ENCODE measurements at places on chromosomes 4 and X.

- DNase-seq = no peak
- H3K36me3 ChIP-seq = no peaks in the 10 kb centered on the region
- H3K4me1 ChIP-seq = no peaks in the 10 kb centered on the region
- no peak overlapping the region for H3K4me3 ChIP-seq
- no peaks in the 10 kb centered on the region for H3K27me3 ChIP-seq
Measured at GRCh38 chr4:73821325-73821724, 15.2 kb upstream of the CXCL6 start.

DNA sequence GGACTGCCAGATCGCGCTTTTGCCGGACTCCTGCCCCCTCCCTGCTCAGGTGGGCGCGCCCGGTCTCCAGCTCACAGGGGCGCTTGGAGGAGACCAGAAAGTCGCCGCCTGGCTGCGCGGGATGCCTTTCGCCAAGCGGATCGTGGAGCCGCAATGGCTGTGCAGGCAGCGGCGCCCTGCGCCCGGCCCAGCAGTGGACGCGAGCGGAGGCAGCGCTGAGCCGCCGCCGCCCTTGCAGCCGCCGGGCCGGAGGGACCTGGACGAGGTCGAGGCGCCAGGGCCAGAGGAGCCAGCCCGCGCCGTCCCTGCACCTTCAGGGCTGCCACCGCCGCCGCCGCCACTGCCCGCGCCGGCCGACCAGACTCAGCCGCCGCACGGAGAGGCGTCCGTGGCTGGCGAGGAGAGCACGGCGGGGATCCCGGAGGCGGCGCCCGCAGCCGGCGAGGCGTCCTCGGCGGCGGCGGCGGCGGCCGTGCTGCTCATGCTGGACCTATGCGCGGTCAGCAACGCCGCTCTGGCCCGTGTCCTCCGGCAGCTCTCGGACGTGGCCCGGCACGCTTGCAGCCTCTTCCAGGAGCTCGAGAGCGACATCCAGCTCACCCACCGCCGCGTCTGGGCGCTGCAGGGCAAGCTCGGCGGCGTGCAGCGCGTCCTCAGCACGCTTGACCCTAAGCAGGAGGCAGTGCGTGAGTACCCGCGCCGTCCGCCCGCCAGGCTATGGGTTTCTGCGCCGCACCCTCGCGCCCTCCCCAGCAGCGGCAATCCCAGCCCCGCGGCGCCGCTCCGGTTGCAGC, 834 bp downstream of the NHS start:
- no peaks in the 10 kb centered on the region for H3K4me1 ChIP-seq
- H3K27me3 ChIP-seq = peaks cover 10% of the 10 kb centered on the region
- peak overlapping the region; percentile 37 for H3K4me3 ChIP-seq
- peak; percentile 72 for DNase-seq

DNA sequence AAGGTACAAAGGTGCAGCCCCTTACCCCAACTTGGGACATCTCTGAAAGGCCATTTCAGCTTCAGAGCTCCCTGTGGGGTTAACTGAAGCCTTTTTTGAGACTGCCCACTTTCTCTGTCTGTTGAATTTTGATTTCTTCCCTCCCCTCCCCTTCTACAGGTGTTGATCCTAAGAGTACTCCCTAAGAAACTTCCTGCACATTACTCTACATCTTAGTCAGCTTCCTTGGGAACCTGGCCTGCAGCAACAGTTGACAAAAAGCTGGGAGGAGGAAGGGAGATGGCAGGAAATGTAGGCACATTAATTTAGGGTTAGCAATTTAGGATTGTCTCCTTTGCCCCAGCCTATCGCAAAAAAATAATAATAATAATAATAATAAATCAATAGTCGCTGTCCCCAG, 1.2 kb upstream of the IDS start:
- no peak overlapping the region for H3K4me3 ChIP-seq
- H3K27me3 ChIP-seq = peaks cover 6% of the 10 kb centered on the region
- no peak for DNase-seq

- H3K27ac ChIP-seq = no peak overlapping the region
- no peak overlapping the region for H3K4me3 ChIP-seq
- no peaks in the 10 kb centered on the region for H3K27me3 ChIP-seq
- no peaks in the 10 kb centered on the region for H3K36me3 ChIP-seq
- no peak for DNase-seq
Measured at GRCh38 chrX:107632346-107632745, 4.0 kb downstream of the PRPS1 start.

- H3K36me3 ChIP-seq = no peaks in the 10 kb centered on the region
- peaks cover 24% of the 10 kb centered on the region for H3K27me3 ChIP-seq
- peak within 1 kb of the TSS; percentile 34 for H3K4me3 ChIP-seq
- H3K4me1 ChIP-seq = no peaks in the 10 kb centered on the region
- H3K27ac ChIP-seq = peak within 1 kb of the TSS; percentile 43
Measured at GRCh38 chrX:106802388-106803275, at the start of gene TBC1D8B. TBC1D8B (plus strand) TSS chrX:106802673; CDS start chrX:106802854, 181 bp downstream.

- no peak overlapping the region for H3K4me3 ChIP-seq
- no peak overlapping the region for H3K27ac ChIP-seq
- no peak for DNase-seq
- no peaks in the 10 kb centered on the region for H3K4me1 ChIP-seq
Measured at GRCh38 chrX:69050051-69050765, 115.0 kb downstream of the PJA1 start.

- peaks cover 6% of the 10 kb centered on the region for H3K27me3 ChIP-seq
- no peak overlapping the region for H3K4me3 ChIP-seq
- H3K36me3 ChIP-seq = no peaks in the 10 kb centered on the region
- no peaks in the 10 kb centered on the region for H3K4me1 ChIP-seq
- no peak for DNase-seq
Measured at GRCh38 chrX:133815496-133815895, 169.9 kb downstream of the GPC3 start.

DNA sequence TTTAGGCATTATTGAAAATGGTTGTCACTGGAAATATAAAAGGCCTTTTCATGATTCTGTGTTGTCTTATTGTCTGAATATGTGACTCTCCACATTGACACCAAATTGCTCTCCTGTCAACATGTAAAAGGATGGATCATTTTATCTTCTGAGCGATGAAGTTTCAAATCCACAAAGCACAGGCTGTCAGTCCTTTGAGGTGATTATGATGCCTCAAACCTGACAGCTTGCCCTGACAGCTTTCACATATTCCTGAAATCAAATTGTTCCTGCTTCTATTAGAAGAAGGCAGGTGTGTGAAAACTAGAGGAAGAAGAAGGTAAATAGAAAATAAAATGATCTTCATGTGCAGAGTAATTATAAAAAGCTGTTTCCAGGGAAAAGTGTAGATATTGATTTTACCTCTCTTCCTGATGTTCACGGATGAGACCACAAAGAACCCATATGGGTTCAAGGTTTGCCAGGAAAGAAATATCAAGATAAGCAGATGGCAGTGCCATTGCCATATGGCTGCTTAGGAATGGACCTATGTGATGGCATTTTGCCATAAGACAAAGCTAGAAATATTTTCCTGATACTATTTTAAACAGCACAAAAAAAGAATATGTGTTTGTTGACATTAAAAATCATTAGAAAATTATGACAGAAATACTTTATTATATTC, 1006.3 kb upstream of the AGA start:
- H3K4me1 ChIP-seq = no peaks in the 10 kb centered on the region
- H3K27ac ChIP-seq = no peak overlapping the region
- no peaks in the 10 kb centered on the region for H3K27me3 ChIP-seq
- H3K4me3 ChIP-seq = no peak overlapping the region
- DNase-seq = no peak

- H3K27me3 ChIP-seq = no peaks in the 10 kb centered on the region
- H3K4me1 ChIP-seq = no peaks in the 10 kb centered on the region
- no peak overlapping the region for H3K27ac ChIP-seq
- no peak for DNase-seq
Measured at GRCh38 chrX:138925330-138925729, 213.8 kb upstream of the FGF13 start.
